ENCODE measurements at places on chromosomes 7 and 10.

- DNase-seq: no peak
These were observed 54.5 kb upstream of the TOMM7 start for GRCh38 chr7:22876986-22877729.

GRCh38 chr10:123991611-123992570 is 100.3 kb upstream of the CPXM2 start:
- no peak for DNase-seq

GRCh38 chr7:95828824-95829790 is 56.8 kb downstream of the DYNC1I1 start:
- DNase-seq: no peak

DNA sequence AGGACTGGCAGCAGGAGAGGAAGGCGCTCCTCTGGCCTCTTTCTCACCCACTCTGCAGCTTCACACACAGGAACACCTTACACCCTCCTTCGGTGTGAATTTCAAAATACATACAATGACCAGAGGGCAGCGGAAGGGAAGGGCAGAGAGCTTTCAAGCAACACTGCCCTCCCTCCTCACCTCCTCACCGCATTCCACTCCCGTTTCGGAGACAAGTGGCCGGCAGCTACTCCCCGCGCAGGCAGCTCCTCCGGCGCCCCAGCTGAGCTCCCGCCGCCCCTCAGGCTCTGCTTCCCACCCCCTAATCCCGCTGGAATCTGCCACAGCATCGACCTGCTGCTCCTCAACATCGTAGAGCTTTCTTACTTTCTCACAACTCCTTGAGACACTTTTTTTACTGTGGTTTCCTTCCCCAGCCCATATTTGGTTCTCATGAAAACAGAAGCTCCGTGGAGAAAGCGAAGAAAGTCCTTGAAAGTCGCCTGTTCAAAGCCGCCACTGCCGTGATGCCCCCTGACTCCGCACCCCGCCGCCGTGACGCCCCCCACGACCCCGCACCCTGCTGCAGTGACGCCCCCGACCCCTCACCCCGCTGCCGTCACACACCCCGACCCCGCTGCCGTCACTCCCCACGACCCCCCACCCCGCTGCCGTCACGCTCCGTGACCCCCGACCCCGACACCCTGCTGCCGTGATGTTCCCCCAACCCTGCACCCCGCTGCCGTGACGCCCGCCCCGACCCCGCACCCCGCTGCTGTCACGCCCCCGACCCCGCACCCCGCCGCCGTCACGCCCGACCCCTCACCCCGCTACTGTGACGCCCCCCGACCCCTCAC is 14.6 kb upstream of the GPER1 start:
- no peak for DNase-seq

DNA sequence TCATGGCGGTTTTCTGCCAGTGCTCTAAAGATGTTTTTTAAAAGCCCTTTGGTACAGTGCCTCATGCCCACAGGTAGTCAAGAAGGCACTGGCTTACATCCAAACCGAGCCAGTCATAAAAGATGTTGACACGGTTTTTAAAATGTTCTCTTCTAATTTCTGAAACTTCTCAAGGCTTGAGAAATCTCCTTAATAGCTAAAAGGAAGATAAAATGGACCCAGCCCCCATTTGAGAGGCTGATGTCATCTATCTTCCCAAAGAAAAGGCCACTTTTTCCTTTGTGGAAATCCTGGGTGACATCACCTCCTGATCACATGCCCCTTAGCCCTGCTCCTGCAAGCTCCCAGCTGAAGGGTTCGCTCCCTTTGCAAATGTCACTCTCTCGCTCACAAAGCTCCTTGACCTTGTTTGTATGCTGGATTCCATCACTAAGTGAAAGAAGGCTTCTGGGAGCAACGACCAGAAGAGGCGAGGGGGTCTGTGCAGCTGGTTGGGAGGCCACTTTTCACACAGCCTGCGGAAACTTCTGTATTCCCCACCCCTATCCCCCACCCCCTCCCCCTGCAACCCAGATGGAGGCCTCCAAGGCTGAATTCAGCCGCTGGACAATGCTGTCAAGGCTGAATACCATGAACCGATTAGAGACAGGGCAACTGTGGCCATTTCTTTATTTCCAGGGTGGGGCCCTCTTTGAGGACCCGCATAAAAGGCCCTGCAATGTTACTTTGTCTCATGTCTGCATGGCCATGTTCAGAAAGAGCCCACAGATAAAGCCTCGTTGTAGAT is 122.8 kb downstream of the CUBN start:
- DNase-seq: no peak

DNA sequence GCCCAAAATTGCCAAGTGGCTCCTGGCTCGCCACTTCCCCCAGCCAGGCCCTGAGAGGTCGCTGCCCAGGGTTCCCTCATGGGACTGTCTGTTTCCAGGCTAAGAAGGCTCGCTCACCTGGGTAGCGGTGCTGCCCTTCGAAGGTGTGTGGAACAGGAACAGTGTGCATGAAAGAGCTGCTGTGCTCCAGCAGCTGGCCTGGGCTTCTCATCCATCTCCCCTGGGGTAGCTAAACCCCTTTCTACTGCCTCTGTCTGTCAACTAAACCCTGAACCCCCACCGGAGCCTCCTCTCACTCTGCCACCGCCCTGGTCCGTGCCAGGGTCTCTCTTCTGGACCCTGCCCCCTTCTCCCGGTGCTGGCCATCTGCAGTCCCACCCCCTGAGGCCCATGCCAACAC is 152.9 kb downstream of the EBF3 start:
- DNase-seq: no peak

DNA sequence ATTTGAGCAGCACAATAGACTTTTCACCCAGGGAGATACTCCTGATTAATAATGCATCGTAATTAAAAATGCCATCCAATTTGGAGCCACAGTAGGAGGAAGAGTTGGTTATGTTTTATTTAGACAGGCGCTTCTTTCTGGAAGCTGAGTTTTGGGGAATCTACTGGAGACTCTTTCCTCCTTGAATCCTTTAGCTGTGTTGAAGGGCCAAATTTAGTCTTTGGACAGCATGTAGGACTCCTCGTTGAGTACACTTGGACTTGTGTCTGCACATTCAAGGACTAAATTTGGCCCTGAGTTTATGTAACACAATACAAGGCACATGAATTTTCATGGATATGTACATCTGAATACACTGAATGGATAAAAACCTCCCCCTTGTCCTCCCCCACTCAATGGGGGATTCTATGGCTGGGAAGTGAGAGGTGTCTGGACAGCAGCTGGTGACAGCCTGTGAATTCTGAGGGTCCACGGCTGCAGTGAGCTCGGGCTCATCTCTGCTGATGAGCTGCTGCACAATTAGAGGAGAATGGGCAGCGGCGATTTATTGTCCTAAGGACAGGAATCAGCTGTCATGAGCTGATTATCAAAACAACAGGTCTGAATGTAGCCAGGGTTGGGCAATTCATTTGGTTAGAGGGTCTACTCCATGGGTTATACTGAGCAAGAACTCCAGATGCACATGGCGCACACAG is 95.2 kb downstream of the PRTFDC1 start:
- DNase-seq: no peak

GRCh38 chr7:107355616-107356015 is 114.2 kb upstream of the GPR22 start:
- DNase-seq: no peak

- DNase-seq: no peak
These were observed 21.8 kb downstream of the PWWP2B start for GRCh38 chr10:132418527-132419416.

DNA sequence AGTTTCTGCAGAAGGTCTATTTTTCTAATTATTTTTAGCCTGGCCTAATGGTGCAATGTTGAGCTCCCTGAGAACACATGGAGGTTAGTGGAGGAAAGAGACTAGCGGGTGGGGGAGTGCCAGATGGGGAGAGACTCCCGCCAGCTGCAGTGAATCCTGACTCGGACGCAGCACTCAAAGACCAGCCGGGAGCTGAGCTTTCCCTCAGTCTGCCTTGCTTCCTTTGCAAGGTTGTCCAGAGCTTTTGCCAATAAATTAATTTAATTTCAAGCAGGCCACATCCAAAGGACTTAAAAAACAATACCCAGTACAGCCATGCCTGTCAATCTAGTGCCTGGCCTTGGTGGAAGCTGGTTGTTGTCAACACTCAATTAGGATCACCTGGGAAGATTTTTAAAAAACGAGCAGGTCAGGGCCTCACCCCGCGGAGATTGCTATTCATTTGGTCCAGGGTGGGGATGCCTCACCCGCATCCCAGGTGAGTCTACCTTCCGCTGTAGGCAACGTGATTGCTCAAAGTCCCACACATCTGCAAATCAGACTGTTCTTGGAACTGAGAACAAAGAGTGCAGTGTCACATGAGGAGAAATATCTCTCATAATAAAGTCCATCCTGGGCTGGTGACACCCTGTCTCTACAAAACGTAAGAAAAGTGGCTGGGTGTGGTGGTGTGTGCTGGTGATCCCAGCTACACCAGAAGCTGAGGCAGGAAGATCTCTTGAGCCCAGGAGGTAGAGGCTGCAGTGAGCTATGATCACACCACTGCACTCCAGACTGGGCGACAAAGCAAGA is 4.0 kb downstream of the CLRN3 start:
- DNase-seq: no peak

GRCh38 chr10:57017356-57018037 is 656.4 kb upstream of the ZWINT start:
- DNase-seq: no peak

- no peak for DNase-seq
These were observed 19.9 kb upstream of the ZEB1 start for GRCh38 chr10:31299119-31299518.

DNA sequence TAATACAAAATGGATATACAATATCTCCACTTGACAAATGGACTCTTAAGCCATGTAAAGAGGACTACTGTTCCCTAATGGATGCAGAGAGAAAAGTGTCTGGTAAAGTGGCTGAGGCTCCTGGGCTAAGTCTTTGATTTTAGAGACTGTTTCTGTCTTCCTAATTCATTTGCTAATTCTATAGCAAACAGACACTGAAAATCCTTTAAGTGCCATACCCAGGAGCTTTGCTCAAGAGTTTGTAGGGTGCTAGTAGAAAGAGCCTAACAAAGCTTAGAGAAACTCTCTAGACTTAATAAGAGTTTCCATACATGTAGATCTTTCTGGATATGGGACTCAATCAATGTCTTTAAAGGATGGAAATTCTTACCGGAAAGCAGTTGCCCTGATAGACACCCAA is 16.7 kb downstream of the CEP55 start:
- no peak for DNase-seq

GRCh38 chr10:77967611-77968022 is 41.1 kb upstream of the DLG5 start:
- DNase-seq: no peak

- DNase-seq: no peak
These were observed 30.9 kb downstream of the DNAJC1 start for GRCh38 chr10:21972584-21972983.

- no peak for DNase-seq
These were observed 259.8 kb downstream of the DIP2C start for GRCh38 chr10:429696-430095.

DNA sequence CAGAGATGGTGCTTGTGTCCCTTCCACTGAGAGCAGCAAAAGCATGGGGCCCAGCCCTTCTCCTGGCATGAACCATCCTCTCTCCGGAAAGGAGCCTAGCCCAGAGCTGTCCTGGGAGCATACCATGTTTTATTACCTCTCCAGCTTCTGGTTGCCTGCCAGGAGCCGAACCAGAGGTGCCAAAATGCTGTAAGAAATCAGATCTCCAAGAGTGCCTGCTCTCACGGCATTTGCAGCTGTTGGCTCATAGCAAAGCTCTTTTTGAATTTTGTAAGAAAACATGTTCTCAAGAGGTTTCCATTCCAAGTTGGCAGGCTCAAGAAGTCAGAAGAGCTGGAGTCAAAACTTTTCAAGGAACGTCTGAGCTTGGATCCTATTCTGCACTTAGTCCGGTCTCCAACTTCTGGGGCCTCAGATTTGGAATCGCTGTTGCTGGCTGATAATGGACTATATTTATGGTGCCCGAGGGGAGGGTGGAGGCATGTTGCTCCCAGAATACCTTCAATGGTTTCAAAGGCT is 211.7 kb upstream of the MKI67 start:
- no peak for DNase-seq

DNA sequence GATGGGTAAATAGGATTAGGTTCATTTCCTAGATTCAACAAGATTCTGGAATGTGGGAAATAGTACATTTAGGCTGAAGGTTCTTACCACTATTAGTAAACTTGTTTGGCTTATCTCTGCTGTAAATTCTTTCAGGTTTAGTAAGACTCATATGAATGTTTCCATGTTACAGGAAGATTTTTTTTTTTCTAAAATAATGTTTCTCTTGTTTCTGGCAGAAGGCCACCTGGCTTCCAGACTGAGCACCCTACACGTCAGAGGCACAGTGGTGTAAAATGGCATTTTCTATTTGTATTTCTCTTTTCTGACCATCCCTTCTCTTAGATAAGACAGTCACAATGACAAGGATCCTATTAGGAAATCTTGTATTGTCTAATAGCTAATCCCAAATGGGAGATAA is 22.7 kb upstream of the AASS start:
- no peak for DNase-seq

DNA sequence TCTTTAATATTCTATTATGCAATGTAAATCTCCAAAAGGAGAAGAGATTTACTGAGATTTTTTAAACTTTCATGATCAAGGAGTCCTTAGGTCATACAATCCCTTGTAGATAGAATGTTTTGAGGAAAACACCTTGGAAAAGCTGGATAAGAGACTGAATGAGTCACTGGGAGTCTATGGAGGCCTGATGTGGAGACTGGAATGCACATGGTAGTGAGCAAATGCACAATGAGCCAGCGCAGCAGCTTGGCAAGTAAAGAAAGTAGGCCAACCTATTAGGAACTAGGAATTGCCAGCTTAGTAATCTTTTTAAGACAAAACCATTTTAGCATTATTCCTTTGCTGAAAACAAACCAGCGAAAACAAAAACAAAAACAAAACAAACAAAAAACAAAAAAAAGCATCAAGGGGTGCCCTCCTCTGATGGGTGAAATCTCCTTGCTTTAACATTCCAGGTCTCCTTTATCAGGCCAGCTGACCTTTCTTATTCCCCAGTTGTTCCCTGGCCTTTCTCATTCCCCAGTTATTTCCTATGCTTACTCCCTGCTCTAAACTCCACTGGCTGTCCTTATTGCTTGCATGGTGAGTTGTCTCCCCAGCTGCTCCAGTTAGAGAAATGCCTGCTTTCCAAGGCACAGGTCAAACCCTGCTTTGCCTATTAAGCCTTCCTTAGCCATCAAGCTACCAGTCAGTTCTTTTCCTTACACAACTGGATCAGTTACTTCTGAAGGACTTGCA is 135.8 kb downstream of the PLCE1 start:
- DNase-seq: no peak

DNA sequence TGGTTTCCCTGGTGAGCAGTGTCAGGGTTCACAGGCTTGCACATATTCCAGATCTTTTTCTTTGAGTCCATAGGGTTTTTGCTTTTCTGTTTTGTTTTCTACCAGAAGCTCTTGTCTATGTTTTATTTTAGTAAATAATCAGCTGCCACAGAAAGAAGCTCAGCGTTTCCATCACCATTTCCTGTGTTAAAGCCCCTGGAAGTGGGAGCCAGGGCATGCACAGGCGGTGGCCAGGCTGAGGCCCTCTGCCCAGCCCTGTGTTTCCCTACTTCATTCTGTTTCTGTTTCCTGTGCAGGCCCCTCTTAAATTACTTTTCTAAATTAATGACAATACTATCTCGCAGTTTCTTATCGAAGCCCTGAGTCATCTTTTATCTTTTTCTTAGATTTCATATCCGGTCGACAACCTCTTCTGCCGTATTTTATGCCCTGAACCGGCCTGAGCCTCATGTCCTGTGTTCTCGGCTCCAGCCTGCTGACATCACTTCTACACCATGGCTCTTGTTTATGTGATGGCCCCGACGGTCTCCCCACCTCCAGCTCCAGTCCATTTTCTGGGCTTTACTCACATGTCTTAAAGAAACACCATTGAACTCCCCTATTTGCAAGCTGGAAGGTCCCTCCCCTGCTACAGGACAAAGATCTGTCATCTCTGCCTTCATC is 442.2 kb downstream of the TCERG1L start:
- no peak for DNase-seq

GRCh38 chr10:63681993-63682697 is 160.9 kb downstream of the REEP3 start:
- no peak for DNase-seq

Data from activated T-helper 1 cell treated with anti-CD3 and anti-CD28 coated beads, Interleukin-2, amount 50 U/mL, for 16 hours (primary cell).